Mesenteric fat pad (tissue), 1 donor: ENCODE measurements at places on chromosomes 1 and 21. TPM values are rescaled to one million over a fixed set of nuclear protein-coding genes. Genes with fewer than 3 reads are reported as not detected.

DNA sequence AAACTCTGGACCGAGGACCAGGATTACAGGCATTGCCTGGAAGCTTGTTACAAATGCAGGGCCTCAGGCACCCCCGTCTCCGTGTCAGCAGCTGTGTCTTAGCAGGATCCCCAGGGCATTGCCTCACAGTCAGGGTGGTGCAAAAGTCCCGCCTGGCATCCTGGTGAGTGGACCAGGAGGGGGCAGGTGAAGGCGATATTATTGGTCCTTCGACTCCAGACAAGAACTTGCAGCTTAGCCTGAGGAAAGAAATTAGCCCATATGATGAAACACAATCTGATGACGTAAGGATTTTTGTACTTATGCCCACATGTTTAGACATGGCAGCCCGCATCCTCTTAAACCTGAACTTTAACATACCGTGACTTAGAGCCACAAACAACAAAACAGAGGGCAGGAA is 40.8 kb downstream of the RSPH1 start:
- DNase-seq, result peak; percentile 82

DNA sequence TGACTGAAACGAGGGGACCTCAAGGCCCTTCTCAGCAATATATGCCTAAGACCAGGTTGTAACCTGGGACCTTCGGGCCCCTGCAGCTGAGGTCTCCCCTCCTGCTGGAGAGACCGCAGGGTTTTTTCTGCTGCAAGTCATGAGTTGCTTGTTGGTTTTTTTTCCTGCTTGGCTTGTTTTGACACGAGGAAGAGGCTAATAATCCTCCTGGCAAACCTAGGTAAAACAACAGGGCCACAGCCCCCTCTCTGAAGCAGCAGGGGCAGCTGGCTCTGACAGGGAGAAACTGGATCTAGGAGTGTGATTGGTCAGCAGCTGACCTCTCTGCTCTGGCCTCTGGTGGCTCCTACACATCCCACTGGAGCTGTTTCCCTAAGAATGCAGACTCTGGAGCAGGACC is 69.0 kb downstream of the CD34 start:
- no peak for DNase-seq

GRCh38 chr1:25022361-25023189 is 92.5 kb upstream of the RUNX3 start:
- DNase-seq, result no peak

GRCh38 chr21:30979054-30979453 is 59.2 kb downstream of the KRTAP19-8 start:
- no peak for DNase-seq

The ABCG1 gene
- 25.9 TPM for total RNA-seq
